C1 segment of cervical spinal cord (tissue), 14 donors: ENCODE measurements at places on chromosomes 2 and 18.

GRCh38 chr2:179562330-179562885 lies 297.8 kb upstream of the SESTD1 start:
- no peak for DNase-seq

DNA sequence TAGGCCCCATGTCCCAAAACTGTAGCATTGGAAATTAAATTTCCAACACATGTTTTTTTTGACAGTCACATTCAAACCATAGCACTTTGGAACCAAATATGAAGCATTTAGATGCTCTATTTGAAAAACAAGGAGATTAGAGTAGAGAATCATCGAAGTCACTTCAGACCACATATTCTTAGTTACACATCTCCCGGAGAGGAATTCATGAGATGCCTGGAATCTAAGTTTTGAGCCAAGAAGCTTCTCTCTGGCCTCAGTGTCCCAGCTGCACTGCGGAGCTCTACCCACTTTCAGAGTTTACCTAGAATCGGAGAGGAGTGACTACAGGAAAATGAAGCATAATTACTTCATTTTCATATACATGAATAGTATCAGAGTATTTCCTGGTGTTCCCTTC lies 385.9 kb downstream of the TNS1 start:
- no peak for DNase-seq

- no peak for DNase-seq
Measured at GRCh38 chr2:233968556-233968955, 51.4 kb downstream of the TRPM8 start.

DNA sequence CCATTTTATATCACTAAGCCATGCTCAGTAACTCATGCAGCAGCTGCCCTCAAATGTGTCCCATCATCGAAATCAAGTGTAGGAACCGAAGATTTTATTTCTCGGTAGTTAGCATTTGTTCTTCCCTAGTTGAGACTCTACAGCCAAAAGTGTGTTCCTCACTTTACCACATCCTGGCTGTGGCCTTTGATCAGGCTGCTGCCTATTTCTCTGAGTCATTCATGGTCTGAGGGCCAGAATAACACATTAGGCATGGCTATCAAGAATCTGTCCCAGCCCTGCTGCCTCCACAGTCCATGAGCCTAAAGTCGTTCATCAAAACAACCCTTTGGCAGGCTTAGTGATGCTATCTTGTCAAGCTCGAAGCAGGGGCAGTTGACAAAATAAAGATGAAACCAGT lies 300.1 kb downstream of the TDRD15 start:
- DNase-seq, result no peak
